CD4-positive, CD25-positive, alpha-beta regulatory T cell (primary cell): ENCODE measurements at places on chromosomes 5 and 9. TPM values are rescaled to one million over a fixed set of nuclear protein-coding genes. Genes with fewer than 3 reads are reported as not detected.

FAM153A gene
- total RNA-seq: 31.8 TPM

SLC6A7 gene
- total RNA-seq: not detected

- no peaks in the 10 kb centered on the region for H3K4me1 ChIP-seq
- H3K27me3 ChIP-seq: no peaks in the 10 kb centered on the region
- H3K36me3 ChIP-seq: no peaks in the 10 kb centered on the region
- no peak overlapping the region for H3K4me3 ChIP-seq
- H3K27ac ChIP-seq: no peak overlapping the region
Measured at GRCh38 chr5:13378091-13378490, 566.4 kb downstream of the DNAH5 start.

DNA sequence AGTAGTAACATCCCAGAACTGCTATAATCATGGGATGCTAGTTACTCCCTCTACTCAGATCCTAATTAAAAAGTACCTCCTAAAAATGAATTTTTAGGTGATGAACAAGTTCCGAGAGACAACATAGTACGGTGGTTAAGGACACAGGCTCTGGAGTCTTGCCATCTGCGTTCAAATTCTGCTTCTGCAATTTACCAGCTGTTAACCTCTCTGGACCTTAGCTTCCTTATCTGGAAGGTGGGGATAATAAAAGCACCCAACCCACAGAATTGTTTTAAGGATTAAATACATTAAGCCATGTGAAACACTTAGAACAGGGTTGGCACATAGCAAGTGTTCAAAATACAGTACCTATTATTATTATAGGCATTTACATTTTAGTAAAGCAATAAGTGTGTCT is 77.5 kb upstream of the XPA start:
- H3K27me3 ChIP-seq: peaks cover 14% of the 10 kb centered on the region
- H3K27ac ChIP-seq: no peak overlapping the region
- no peak overlapping the region for H3K4me3 ChIP-seq
- no peaks in the 10 kb centered on the region for H3K4me1 ChIP-seq

DNA sequence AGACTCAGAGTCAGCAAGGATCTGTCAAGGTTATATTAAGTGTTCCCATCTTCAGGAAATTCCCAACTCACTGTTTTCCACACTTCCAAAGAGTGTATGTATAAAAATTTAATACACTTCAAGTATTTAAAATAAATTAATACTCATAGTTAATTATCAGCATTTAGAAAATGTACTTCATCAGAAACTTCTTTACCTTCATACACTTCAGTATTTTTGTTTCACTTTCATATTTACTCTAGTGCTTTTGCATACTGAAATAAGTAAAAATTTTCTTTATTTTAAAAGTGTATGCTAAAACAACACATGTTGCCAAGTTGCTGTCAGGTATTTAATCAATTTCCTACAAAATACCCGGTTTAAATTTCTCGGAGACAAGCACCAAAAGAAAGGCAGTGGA is 16.5 kb downstream of the RICTOR start:
- peaks cover 6% of the 10 kb centered on the region for H3K36me3 ChIP-seq
- no peaks in the 10 kb centered on the region for H3K27me3 ChIP-seq
- DNase-seq: no peak
- H3K4me3 ChIP-seq: peak overlapping the region; percentile 76

DNA sequence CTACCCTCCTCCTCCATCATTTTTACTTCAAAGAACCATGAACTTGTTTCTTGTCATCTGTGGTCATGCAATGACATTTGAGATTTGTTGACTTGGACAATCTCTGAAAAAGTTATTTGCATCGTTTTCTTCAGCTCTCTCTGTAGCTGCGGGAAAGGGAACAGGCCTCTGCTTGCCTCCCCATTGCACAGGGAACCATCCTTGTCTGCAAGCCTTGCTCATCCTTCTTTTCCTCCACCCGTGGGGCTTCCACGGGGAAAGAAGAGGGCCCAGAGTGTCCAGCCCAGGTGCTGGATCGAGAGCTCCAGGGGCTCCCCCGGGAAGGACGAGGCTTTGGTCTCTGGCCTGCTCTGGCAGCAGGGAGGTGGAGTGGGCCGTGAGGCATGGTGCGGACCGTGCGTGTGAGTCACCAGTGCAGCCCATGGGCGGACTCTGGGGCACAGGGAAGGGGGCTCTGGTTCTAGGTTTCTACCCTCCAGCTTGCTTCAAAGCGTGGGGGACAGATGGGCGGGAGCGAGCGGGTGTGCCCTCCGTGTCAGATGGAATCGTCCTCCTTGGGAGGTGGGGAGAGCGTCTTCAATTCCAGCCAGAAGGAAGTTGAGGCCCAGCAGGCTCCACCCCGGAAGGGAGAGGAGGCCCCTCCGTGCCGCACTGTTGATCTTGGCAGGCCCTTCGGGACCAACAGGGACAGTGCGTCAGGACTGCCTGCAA is 6.0 kb upstream of the IRX4 start:
- no peaks in the 10 kb centered on the region for H3K27me3 ChIP-seq
- peaks cover under 1% of the 10 kb centered on the region for H3K4me1 ChIP-seq
- no peak overlapping the region for H3K27ac ChIP-seq

DNA sequence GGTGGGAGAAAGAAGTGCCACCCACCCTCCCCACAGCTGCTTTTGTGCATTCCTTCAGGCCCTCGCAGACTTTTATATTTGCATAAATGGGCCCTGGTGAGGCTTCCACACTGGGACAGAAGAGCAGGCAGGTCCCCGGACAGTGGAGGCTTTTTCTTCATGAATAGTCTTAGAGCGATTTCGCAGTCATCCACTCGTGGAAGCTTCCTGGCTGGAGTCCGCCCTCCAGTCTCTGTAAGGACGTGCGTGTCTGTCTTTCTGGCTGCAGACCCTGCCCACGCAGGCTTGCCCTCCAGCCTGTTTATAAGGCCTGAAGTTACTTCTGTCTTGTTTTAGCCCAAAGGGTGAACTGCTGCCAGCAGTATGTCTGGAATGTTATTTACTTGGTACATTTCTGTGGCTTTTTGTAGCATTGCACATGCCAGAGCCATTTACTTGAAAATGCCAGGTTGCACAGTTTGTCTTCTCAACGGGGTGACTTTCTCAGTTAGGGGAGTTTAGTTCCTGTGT is 195.7 kb downstream of the AOPEP start:
- H3K27ac ChIP-seq: no peak overlapping the region
- DNase-seq: no peak
- no peaks in the 10 kb centered on the region for H3K27me3 ChIP-seq
- no peak overlapping the region for H3K4me3 ChIP-seq
- H3K4me1 ChIP-seq: no peaks in the 10 kb centered on the region
